ENCODE measurements at places on chromosomes 7 and 10. TPM values are rescaled to one million over a fixed set of nuclear protein-coding genes. Genes with fewer than 3 reads are reported as not detected.

- DNase-seq: no peak
These were observed 72.3 kb downstream of the PRPF18 start for GRCh38 chr10:13658871-13659685.

- no peak for DNase-seq
These were observed 31.3 kb downstream of the AFAP1L2 start for GRCh38 chr10:114372995-114373394.

DNA sequence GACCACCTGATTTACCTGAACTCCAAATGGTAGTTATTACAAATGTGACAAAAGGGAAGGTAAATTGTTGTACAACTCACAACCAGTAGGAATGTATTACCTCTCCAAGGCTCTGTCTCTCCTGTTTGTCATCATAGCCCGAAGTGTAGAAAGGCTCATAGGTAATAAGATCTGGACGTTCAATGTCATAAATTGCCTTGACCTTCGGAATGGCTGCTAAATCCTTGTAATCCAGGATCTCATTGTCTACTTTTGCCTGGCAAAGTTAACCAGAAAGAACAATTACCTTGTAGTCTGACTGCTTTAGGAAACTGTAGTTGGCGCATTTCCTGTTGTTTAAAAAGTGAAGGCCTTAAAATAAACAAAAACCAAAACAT lies 68.6 kb upstream of the AFAP1L2 start:
- DNase-seq: no peak

GRCh38 chr10:95248989-95249388 lies 41.8 kb downstream of the PDLIM1 start:
- no peak for DNase-seq

- DNase-seq: no peak
These were observed at the start of gene MRC1 for GRCh38 chr10:17808971-17809841. Gene MRC1 (plus strand): TSS chr10:17809348. CDS start chr10:17809466, 118 bp downstream.

DNA sequence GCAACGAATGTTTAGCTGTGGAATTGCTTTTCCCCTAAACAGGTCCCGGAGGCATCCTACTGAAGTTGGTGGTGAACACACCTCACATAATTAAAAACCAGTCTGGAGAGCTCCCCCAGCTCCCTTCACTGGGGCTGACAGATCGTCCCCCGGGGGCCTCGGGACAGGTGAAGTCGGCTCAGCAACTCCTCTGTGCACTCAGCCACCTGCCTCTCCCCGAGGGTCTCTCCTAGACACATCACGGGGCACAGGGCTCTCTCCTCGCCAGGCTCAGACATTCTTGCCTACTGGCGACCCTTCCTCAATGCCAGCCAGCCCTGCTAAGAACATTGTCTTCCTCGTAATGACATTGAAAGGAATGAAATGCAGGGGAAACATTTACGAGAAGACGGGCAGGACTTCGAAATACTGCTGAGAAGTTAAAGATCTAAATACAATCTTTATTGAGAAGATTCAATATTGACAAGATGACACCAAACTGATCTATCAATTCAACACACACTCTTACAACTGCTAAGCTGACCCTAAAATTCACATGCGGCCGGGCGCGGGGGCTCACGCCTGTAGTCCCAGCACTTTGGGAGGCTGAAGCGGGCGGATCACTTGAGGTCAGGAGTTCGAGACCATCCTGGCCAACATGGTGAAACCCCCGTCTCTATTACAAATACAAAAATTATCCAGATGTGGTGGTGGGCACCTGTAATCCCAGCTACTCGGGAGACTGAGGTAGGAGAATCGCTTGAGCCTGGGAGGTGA lies 88.1 kb upstream of the DNAAF5 start:
- no peak for DNase-seq

- no peak for DNase-seq
These were observed 62.5 kb downstream of the ABI1 start for GRCh38 chr10:26798298-26798697.

- no peak for DNase-seq
These were observed 65.8 kb downstream of the STK17A start for GRCh38 chr7:43648473-43649406.

GRCh38 chr10:61542596-61542995 lies 89.4 kb upstream of the TMEM26 start:
- no peak for DNase-seq

GRCh38 chr10:89086801-89087521 lies 96.4 kb downstream of the FAS start:
- DNase-seq: peak; percentile 17

DNA sequence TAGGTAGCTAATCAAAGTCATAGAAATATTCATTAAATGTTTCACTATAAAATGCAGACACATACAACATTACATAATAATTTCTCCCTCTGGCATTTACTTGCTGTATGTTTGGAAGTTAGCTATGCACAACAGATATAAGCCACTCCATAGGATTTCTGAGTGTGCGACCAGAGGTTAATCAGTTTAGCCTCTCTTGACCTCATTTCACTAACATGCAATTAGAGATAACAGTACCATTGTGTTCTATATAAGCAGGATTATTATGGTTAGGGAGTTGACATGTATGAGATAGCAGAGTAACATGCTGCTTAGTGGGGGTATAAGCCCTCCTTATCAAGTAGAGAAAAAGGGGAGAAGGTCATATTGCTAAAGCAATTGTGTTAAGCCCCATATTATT lies 26.4 kb downstream of the GLUD1 start:
- DNase-seq: no peak

DNA sequence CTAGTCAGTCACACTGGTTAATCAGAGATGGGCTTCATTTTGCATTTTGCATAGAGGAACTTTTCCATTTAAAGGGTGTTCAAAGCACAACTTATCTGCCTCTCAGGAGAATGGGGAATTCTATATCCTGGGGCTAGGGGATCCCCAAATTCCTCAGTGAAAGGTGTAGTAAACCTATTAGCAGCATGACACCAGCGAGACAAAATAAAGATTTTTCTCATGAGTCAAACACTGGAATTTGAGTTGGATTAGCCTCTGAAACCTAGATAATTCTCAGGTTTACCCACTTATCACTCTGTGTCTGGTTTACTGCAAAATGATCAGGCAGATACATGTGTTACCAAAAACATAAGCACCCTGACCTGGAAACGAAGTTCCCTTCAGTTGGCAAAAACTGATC lies 2.1 kb downstream of the AFAP1L2 start:
- DNase-seq: no peak

DNA sequence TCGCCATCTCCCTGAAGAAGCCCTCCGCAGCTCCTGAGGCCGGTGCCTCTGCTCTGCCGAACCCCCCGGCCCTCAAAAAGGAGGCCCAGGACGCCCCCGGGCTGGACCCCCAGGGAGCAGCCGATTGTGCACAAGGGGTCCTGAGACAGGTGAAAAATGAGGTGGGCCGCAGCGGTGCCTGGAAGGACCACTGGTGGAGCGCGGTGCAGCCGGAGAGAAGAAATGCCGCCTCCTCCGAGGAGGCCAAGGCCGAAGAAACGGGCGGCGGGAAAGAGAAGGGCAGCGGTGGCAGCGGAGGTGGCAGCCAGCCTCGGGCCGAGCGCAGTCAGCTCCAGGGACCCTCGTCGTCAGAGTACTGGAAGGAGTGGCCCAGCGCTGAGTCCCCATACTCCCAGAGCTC lies 85.1 kb upstream of the SH2B2 start:
- no peak for DNase-seq

GRCh38 chr7:157662981-157663716 lies 326.3 kb downstream of the DNAJB6 start:
- no peak for DNase-seq

- no peak for DNase-seq
These were observed 127.2 kb downstream of the NPY start for GRCh38 chr7:24411226-24411625.

GRCh38 chr10:49597426-49598163 lies 12.5 kb upstream of the SLC18A3 start:
- DNase-seq: no peak

DNA sequence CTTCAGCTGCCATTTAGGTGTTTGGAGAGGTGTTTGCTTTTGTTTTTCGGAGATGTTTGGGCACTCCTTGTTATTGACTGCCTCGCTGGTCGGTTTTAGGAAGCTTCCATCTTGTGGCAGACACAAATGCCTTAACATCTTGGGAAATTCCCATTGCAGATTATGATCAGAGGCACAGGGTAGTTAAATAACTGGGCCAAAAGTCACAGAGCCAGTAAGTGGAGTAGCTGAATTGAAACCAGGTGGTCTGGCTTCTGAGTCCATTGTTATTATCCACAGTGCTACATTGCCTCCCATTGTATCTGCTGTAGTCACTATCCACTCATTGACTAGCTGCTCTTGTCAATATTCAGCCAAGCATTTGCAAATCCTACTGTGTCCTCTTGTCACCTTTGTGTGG lies 138.2 kb upstream of the PLPP4 start:
- no peak for DNase-seq

- no peak for DNase-seq
These were observed 474.3 kb downstream of the SEMA3D start for GRCh38 chr7:84712374-84713121.

DNA sequence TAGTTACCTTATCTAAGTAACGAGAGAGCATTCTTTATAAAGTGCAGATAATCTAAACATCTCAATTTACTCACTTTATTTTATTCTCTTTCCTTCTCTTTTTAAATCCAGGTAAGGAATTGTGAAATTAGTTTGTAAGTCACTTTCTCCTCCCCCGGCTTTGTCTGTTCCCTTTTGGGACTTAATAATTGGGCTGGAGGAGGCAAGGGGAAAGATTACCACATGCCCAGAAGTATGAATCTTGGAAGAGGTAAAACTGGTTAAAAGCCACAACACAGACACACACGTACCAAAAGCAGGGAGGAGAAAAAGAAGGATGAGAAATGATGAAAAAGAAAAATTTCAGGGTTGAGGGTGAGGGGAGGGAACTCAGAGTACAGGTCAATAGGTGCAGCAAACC lies 63.3 kb upstream of the LRRC17 start:
- no peak for DNase-seq

GRCh38 chr10:35369049-35369611 lies 32.8 kb downstream of the CCNY start:
- DNase-seq: no peak

GRCh38 chr7:26087321-26088091 lies 64.5 kb upstream of the NFE2L3 start:
- no peak for DNase-seq

- DNase-seq: no peak
These were observed 93.3 kb downstream of the ZNF777 start for GRCh38 chr7:149367418-149368180.

DNA sequence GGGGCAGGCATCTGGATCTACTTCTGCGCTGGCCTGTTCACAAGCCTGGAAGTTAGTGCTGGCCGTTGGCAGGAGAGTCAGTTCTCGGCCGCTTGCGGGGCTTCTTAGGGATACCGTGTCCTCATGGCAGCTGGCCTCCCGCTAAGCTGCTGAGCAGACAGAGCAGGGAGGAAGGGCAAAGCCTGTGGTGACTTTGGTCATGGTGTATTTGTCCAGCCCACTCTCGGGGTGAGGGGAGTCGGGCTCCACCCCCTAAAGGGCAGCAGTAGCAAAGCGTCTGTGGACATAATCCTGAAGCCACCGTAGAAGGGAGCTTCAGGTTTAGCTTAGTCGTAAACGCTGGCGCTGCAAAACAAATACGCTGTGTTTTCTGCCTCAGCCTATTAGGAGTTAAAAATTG lies 12.2 kb downstream of the UBE3C start:
- DNase-seq: peak; percentile 56

GRCh38 chr10:79346012-79346340 lies 1.3 kb upstream of the PPIF start:
- peak; percentile 23 for DNase-seq

DNA sequence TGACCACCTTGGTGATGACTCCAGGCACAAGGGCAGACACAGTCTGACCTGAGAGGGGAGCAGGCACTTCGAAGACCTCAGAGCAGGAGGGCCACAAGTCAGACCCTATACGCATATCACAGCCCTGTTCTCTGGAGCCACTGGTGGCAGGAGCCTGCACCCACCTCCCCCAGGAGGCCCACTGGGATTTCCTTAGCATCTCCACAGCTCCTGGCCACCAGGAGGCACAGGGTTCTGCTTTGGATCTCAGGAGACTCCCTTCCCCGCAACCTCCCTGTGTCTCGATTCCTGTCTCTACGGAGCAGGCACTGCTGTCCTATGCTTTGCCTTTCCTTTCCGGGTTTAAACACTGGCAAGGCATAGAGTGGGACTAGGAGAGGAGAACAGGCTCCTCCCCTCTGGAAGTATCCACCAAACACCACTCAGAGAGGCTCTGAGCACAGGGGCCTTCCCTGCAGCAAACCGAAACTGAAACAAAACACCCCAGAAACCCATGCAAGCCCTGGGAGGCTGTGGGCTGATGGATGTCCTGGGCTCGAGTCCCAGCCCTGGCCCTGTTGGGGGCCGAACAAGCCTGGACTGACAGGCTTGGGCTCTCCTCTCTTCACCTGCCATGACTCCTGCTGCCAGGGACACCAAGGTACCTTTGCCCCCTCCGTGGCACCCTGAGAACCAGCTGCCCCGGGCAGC lies 166.3 kb downstream of the NEURL1 start:
- no peak for DNase-seq

GRCh38 chr7:56115852-56116538 lies at the start of gene NUPR2:
Gene NUPR2 (minus strand): TSS chr7:56116417. CDS start chr7:56116314, 103 bp downstream.
- no peak for DNase-seq

GRCh38 chr10:14781763-14782162 lies 7.1 kb upstream of the FAM107B start:
- no peak for DNase-seq

- no peak for DNase-seq
These were observed 186.5 kb downstream of the ELMO1 start for GRCh38 chr7:37262181-37262580.

- no peak for DNase-seq
These were observed 185.2 kb upstream of the DGKB start for GRCh38 chr7:15087771-15088170.

DNA sequence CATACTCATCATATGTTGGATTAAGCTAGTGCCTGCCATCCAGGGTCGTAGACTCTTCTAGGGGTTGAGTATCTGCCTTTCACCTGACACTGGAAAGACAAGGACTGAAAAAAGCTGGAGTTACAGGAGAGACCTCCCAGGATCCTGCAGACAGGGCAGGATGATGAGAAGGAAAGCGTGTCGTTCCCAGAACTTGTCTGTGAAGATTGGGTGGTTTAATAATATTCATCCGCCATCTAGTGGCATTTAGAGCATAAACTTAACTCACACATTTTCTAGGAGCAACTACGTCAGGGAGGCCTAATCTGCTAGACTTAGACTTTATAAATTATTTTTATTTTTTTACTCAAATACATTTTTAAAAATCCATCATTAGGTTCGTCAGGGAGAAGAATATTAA lies 59.6 kb downstream of the ADRB1 start:
- no peak for DNase-seq

- no peak for DNase-seq
These were observed 558 bp downstream of the ARHGAP22 start for GRCh38 chr10:48604039-48604990.

- DNase-seq: no peak
These were observed 25.4 kb upstream of the MRC1 start for GRCh38 chr10:17783751-17784150.

The RNLS gene
- 12.7 TPM for polyA plus RNA-seq

The BTBD16 gene
- not detected for polyA plus RNA-seq

The EN2 gene
- polyA plus RNA-seq: 0.03 TPM

The PTN gene
- polyA plus RNA-seq: 13.3 TPM

The LDB3 gene
- 0.17 TPM for polyA plus RNA-seq

The CALHM1 gene
- polyA plus RNA-seq: 0.49 TPM

The FEZF1 gene
- polyA plus RNA-seq: 15.7 TPM

The MET gene
- 3.5 TPM for polyA plus RNA-seq

The LIPM gene
- polyA plus RNA-seq: not detected

The SORCS1 gene
- 4.1 TPM for polyA plus RNA-seq

The DPYSL4 gene
- polyA plus RNA-seq: 21.6 TPM

The CYTH3 gene
- 15.4 TPM for polyA plus RNA-seq

Measured in H1 (cell line).